Cardiac atrium fibroblast (primary cell): ENCODE measurements at places on chromosomes 7 and 10. TPM values are rescaled to one million over a fixed set of nuclear protein-coding genes. Genes with fewer than 3 reads are reported as not detected.

Gene IFIT1B
- total RNA-seq: not detected in 2 replicates

Gene CRYGN
- total RNA-seq: not detected in 2 replicates

Gene NFE2L3
- 1.1 and 2.4 TPM in 2 replicates for total RNA-seq

Gene CRTAC1
- total RNA-seq: not detected in 2 replicates

Gene REPIN1
- total RNA-seq: 48.1 and 48.2 TPM in 2 replicates
